Foreskin fibroblast (primary cell): ENCODE measurements at places on chromosomes 2 and 18.

DNA sequence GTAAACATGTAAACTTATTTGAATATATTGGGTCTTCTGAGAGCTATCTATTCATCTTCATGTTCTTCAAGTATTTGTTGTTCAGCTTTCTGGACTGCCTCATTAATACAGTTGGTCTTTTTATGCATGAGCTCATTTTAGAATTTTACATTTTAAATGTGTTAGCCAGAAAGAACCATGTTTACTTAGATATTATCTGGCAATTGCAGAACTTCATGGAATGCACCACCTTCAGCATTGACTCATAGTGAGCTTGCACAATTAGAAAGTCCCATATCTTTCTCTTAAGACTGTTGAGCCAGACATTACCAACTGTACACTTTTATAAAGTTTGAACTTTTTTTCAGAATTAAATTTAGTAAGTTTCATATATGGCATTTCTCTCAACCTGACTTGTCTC lies 536.7 kb downstream of the RIT2 start:
- no peak for DNase-seq

DNA sequence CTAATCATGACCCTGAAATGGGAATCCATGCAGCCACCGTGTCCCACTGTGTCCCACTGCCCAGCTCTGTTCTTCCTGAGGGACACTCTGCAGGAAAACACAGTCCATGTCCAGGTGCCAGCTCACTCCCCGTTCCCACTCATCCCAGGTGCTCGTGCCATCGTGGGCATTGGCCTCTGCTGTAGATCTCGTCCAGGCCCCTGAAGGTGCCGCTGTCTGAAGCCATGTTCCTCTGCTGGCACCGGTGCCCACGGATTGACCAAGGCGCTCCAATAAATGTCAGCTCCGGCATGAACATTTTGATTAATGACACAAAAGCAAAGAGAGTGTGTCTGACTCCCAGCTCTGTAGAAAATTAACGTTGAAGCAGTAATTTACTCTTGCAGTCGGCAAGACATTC lies 280.1 kb upstream of the SALL3 start:
- no peak for DNase-seq

- DNase-seq = no peak
Measured at GRCh38 chr2:239671471-239671870, 270.7 kb upstream of the HDAC4 start.

GRCh38 chr2:10538224-10538894 lies 90.2 kb upstream of the ODC1 start:
- peak; percentile 28 for DNase-seq

GRCh38 chr2:70947556-70948184 lies 12.0 kb downstream of the ATP6V1B1 start:
- DNase-seq = peak; percentile 41

DNA sequence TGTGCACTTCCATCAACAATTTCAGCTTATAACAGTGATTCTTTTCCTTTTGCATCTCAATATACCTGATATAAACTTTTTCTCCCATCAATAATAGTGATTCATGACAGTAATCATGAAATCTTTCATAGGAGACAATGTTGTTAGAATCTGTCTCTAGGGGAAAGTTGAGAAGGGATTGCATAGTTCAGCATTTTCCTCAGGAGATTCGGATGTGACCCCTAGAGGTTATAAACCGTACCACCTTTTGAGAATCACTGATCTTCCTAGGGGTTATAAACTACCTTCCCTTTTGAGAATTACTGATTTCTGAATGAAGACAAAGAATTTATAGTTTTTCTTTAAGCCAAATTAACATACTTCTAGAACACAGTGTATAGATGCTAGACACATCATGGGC lies 53.0 kb upstream of the GALNT3 start:
- no peak for DNase-seq

GRCh38 chr18:1892191-1892590 lies 679.1 kb downstream of the METTL4 start:
- no peak for DNase-seq

DNA sequence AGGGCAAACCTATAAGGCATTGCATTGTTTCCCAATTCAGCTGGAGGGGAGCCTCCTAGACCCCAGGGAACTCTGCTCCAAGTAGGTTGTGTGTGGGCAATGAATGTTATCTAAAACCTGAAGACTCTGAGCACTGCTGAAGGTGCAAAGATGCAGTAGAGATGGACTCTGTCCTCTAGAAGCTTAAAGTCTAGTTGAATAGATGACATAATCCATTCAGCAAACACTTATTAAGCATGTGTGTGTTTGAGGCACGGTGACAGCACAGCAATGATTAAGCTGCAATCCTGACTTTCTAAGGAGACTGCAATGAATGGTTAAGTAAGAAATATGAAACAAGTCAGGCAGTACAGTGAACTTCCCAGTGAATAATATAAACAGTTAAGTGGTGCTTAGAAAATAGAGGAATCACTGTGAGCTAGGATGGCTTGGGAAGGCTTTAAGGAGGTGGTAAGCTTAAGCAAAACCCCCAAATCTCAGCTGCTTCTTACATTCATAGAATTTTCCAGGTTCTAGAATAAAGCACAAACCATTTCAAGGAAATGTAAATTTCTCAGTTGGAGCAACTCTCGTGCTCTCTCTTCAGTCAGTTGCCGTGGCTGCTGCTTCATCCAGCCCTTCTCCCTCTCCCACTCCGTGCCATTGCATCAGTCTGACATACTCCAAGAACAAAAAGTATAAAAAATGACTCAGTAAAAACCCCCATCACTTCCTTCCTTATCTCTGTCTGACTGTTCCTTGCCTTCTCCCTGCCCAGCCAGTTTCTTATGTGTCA lies 19.1 kb downstream of the MXD1 start:
- peak; percentile 79 for DNase-seq

- DNase-seq = no peak
Measured at GRCh38 chr2:240557101-240557751, 562 bp downstream of the ANKMY1 start.

GRCh38 chr2:191693778-191694177 lies 15.8 kb downstream of the NABP1 start:
- peak; percentile 50 for DNase-seq

GRCh38 chr2:6054161-6054671 lies 362.0 kb downstream of the SOX11 start:
- no peak for DNase-seq

- no peak for DNase-seq
Measured at GRCh38 chr18:63684718-63685117, 18.0 kb upstream of the SERPINB11 start.

GRCh38 chr2:29580223-29580622 lies 341.2 kb downstream of the ALK start:
- DNase-seq = peak; percentile 74

GRCh38 chr2:16209799-16210198 lies 269.4 kb downstream of the MYCN start:
- no peak for DNase-seq

DNA sequence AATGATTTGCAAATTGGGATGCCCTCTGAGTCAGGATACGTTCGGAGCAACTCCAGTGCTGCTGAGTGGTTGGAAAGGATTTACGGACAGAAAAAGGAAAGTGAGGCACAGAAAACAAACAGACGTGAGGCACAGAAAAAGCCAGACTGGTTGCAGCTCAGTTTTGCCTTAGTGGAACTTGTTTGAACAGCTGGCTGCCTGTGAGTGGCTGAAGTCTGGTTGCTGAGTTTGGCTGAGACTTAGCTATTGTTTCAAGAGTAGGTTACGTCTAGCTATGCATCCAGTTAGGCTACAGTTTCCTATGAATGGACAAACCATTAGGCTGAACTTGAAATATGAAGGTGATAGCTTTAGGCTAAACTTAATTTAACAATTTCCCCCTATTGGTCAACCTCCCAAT lies 256.6 kb downstream of the VAPA start:
- peak; percentile 10 for DNase-seq

DNA sequence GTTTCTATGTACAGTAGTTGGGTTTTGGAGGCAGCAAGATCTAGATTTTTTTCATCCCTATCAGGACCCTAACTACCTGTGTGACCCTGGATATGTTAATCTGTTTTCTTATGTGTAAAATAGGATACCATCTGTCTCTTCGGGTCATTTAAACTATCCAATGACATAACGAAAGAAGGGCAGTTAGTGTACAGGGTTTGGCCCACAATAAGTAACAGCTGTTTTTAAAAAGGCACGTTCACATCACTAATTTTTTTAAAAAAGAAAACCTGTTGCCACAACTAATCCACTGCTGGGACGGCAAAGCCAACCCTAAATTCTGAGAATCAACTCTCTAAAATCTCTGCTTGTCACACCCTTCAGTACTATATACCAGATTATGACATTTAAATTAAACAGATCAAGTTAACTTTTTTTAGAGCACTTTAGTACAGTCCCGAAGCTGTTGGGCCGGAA lies 869 bp downstream of the USP40 start:
- no peak for DNase-seq

- DNase-seq = no peak
Measured at GRCh38 chr18:50687491-50687890, 127.6 kb downstream of the MAPK4 start.

- peak; percentile 42 for DNase-seq
Measured at GRCh38 chr2:9737053-9737875, 106.0 kb upstream of the TAF1B start.

DNA sequence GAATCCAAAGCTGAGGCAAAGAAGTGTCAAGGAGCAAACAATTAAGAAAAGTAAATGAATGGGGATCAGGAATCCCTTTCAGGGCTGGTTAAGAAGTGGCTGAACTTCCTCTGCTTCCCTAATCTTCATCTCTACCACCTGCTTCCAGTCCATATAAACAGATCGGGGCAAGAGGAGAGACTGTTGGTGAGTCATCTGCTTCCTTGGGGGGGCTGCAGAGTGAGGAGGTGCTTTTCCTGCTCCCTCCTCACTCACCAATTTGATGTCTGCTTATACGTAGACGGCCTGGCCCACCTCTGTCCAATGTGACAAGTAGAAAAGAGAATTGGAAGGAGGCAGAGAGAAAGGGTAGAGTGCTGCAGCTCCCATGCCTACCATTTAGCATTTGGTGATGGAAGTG lies 68.4 kb downstream of the NAB1 start:
- DNase-seq = no peak

DNA sequence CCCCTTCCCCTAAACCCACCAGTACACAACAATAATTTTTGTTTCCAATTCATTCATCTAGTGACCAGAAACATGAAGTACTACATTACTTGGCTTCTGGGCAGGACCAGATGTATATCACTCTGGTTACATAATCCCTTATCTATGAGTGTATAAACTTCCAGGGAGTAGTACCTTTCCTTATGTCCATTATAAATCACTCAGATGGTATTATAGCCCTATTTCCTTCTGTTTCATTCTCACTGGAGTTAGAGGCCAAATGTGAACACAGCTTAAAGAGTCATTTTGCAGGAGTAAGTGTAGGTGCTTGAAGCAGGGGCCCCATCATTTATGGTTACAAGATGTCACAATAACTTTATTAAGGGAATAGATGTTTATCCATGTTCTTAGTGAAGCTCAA lies 894.4 kb upstream of the NXPH2 start:
- no peak for DNase-seq

GRCh38 chr2:74930811-74931486 lies 27.5 kb upstream of the POLE4 start:
- DNase-seq = peak; percentile 29

- DNase-seq = no peak
Measured at GRCh38 chr2:217168496-217168895, 308.6 kb upstream of the TNP1 start.

- no peak for DNase-seq
Measured at GRCh38 chr18:40752316-40752715, 1202.7 kb upstream of the PIK3C3 start.

DNA sequence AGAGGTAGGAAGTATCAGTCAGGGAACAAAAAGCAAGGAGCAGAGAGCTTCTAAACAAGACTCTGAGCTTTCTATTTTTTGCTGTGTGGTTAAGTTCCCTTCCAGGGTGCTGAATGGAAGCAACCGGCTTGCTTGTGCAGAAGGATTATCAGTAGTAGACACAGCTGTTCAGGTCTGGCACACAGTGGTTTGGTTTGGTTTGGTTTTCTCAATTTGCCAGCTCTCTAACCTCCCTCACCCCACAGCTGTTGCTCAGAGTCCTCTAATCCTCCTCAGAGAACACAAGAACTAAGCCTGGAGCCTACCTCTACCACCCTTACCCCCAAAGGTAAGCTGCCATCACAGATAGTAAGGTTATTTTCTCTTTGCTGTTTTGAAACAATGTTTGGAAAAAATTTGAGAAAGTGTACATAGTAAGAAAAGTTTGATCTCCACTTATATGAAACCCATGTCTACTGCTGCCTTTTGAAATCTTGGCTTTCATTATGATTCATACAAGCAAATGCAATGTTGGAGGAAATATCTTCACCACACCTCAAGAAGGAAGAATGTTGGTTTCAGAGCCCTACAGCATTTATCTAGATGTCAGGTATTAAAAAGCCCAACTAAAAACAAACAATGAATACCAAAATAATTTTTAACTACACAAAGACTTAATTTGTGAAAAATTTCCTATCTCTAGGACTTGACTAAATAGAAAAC lies 255.3 kb downstream of the NR4A2 start:
- DNase-seq = no peak

GRCh38 chr2:240021488-240022104 lies 3.5 kb downstream of the NDUFA10 start:
- DNase-seq = peak; percentile 77

DNA sequence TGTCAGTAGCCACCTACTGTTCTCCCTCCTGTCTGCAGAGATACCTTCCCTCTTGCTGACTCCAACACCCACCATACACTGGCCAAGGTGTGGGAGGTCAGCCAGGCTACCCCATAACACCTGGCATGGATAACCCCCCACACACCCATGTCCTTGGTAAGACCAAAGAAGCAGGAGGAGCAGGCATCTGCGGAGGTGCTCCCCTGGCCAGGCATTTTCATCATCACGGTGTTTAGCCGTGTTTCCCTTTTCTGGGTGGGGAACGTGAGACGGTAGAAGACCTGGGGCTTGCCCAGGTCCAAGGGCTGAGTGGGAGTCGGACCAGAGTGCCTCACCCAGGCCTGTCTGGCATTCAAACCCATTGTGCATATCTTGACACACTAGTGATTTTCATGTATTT lies 150.3 kb downstream of the SMAD7 start:
- no peak for DNase-seq

DNA sequence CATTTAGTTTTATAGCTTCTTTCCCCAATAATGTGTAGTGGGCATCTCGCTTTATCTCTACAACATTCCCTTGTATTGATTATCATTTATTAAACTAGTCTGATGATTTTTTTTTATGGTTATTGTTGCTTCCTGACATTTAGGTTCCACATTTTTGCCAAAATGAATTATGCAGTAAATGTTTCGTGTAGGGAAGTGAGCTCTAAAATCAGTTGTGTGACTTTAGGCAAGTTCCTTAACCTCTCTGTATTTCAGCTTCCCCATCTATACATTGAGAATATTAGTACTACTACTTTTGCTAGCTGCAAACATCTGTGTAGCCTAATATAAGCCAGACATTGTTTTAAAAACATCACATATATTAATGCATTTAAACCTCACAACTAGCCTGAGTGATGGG lies 22.9 kb downstream of the SOCS6 start:
- DNase-seq = no peak

GRCh38 chr2:60316381-60317033 lies 236.9 kb downstream of the BCL11A start:
- DNase-seq = no peak

DNA sequence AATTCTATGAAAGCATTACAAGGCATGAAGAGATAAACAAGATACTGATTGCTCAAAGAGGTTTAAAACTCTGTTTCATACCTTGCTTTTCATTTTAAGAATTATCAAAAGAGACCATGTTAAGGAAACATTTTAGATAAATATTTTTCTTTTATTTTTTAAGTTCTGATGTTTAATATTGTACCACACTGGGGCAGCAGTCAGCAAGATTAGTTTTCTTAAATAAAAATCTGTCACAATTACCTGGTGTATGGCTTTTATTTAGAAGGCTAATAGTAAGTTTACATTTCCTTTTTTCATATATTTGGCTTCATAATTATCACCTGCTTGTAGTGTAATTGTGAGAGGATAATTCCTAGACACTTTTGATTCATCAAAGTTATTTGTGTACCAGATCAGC lies 46.4 kb downstream of the ZNF804A start:
- DNase-seq = peak; percentile 4
